MCF 10A (cell line): ENCODE measurements at places on chromosomes 16 and 17. TPM values are rescaled to one million over a fixed set of nuclear protein-coding genes. Genes with fewer than 3 reads are reported as not detected.

Gene KRT14
- 696 and 1,755 TPM in 2 replicates for total RNA-seq

Gene VPS35
- 68.7 and 72.3 TPM in 2 replicates for total RNA-seq

DNA sequence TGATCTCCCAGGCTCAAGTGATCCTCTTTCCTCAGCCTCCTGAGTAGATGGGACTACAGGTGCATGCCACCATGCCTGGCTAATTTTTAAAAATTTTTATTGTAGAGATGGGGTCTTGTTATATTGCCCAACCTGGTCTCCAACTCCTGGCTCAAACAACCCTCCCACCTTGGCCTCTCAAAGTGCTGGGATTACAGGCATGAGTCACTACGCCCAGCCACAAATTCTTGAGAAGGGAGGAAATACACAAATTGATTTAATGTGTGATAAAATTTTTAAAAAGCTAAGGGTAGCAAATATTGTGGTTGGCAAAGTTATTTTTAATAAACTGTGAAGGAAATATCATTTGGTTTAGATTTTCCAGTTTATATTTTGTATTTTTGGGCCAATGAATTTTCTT, 9.6 kb downstream of the ITGAD start:
- H3K27ac ChIP-seq, result no peak overlapping the region
- no peaks in the 10 kb centered on the region for H3K36me3 ChIP-seq
- H3K27me3 ChIP-seq, result no peaks in the 10 kb centered on the region
- H3K4me1 ChIP-seq, result no peaks in the 10 kb centered on the region
- no peak overlapping the region for H3K4me3 ChIP-seq
- peak; percentile 30 for DNase-seq

- no peaks in the 10 kb centered on the region for H3K36me3 ChIP-seq
- H3K4me1 ChIP-seq, result no peaks in the 10 kb centered on the region
- no peak for DNase-seq
- no peak overlapping the region for H3K4me3 ChIP-seq
Measured at GRCh38 chr17:7922269-7922844, 6.3 kb upstream of the RNF227 start.

- H3K36me3 ChIP-seq, result no peaks in the 10 kb centered on the region
- H3K27ac ChIP-seq, result no peak overlapping the region
- no peak overlapping the region for H3K4me3 ChIP-seq
- H3K27me3 ChIP-seq, result no peaks in the 10 kb centered on the region
- no peak for DNase-seq
Measured at GRCh38 chr16:57479205-57479975, 6.9 kb downstream of the DOK4 start.
